Activated CD4-positive, CD25-positive, alpha-beta regulatory T cell treated with anti-CD3 and anti-CD28 coated beads, Interleukin-2, amount 50 U/mL, for 24 hours (primary cell): ENCODE measurements at places on chromosomes 4 and X.

DNA sequence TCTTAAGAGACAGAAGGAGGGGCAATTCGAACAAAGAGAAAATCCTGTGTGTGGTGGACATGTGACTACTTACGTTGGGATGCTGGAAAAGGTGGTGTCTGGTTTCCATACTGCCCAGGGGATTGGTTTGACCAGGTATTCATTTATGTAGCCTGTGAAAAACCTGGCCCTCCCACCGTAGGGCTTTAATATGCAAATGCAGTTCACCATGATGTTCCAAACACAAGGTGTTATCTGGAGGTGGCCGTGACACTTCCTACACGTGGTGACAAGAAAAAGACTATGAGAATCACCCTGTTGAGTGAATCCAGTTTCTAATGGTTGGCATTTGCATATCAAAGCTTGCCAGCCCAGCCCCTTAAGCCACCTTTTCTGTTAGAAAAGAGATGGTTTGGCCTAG lies 27.9 kb downstream of the UGT2B4 start:
- no peak for ATAC-seq

GRCh38 chr4:53365121-53365485 lies 758 bp downstream of the SCFD2 start:
- peak; percentile 9 for ATAC-seq

- no peak for ATAC-seq
Measured at GRCh38 chr4:47672696-47673095, 165.2 kb downstream of the CORIN start.

DNA sequence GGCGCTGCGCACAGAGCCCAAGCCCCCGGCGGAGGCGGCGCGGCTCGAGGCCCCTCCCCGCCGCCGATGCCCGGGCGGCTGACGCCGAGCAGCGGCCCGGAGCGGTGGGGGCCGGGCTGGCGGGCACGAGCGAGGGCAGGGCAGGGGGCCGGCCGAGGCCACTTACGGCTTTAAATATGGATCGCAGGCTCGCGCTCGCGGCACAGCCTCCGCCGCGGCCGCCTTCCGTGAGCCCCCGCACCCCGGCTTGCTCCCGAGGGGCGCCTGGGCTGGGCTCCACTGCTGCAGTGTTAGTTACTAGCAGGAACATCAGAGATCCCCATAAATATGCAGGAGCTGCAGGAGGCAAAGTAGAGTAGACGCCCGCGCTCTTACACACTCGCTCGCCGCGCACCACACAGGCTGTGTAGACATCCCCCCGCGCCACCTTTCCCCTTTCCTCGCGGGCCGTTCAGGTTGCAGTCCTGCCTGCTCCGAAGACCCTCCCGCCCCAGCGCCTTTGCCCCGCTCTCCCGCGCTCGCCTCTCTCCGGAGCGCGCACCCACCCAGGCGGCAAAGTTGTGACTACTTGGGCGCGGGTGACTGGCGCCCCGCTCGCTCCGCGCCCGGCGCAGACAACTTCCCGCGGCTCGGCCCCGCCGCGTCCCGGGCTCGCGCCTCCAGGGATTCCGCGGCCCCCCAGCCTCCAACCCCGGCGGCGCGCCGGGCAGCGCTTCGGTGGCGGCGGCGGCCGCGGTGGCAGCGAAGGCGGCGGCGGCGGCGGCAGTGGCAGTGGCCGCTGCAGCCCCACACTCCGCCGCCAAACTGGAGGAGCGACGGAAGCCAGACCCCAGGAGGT lies 152.0 kb upstream of the SLC4A4 start:
- peak; percentile 51 for ATAC-seq

DNA sequence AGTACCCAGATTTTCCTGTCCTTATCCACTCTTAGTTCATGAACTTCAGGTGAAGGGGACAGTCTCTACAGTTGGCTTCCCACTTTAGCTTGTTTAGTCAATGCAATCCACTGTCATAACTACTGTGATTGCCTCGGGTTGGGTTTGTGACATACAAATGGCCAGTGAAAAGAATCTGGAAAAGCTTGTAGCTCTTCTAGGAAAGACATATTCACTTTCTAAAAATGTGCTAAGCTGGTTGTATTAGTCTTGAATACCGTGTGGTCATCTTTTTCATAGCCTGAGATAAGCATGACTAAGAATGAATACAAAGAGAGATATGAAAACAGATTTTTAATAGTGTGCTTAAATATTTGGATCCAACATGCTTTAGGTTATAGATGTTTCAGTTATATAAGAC lies 1443.5 kb upstream of the IGFBP7 start:
- no peak for ATAC-seq

DNA sequence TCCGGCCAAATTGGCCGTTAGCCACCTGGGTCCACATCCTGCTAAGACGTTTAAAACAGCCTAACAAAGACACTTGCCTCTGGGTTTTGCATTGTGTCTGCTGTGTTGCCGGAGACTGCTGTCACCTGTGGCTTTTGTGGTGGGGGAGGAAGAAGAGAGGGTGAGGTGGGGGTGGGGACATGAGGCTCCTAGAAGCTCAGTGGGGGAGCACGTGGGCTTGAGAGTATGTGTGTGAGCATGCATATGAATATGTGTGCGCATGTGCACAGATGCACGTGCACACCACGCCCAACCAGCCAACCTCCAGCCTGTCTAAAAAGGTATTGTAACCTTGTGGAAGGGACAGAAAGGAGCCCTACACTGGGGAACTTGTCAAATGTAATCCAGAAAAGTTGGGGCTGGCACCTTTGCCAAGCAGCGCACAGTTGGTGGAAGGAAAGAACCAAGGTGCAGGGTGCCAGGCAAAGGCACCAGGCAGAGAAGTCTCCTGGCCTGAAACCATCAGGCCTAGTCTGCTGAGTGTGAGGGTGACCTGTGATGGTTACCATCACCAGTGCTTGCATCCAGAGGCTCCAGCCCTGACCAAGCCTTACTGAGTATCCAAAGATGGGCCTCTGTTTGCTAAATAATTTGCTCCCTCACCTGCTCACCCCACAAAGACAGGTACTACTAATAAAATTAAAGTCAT lies 10.1 kb upstream of the SASH3 start:
- peak; percentile 86 for ATAC-seq

DNA sequence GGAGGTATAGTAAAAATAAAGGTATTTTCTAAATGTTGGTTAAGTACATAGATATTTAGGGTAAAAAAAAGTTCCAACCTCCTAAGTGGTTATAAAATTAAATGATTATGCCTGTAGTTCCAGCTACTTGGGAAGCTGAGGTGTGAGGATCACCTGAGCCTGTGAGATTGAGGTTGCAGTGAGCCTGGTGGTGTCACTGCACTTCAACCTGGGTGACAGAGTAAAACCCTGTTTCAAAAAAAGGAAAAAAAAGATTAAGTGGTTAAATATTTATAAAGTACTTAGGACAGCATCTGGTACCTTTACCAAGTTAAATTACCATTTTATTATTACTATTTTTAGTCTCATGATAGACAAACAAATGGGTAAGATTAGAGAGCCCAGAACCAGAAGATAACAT lies 1801.0 kb downstream of the C4orf33 start:
- no peak for ATAC-seq

DNA sequence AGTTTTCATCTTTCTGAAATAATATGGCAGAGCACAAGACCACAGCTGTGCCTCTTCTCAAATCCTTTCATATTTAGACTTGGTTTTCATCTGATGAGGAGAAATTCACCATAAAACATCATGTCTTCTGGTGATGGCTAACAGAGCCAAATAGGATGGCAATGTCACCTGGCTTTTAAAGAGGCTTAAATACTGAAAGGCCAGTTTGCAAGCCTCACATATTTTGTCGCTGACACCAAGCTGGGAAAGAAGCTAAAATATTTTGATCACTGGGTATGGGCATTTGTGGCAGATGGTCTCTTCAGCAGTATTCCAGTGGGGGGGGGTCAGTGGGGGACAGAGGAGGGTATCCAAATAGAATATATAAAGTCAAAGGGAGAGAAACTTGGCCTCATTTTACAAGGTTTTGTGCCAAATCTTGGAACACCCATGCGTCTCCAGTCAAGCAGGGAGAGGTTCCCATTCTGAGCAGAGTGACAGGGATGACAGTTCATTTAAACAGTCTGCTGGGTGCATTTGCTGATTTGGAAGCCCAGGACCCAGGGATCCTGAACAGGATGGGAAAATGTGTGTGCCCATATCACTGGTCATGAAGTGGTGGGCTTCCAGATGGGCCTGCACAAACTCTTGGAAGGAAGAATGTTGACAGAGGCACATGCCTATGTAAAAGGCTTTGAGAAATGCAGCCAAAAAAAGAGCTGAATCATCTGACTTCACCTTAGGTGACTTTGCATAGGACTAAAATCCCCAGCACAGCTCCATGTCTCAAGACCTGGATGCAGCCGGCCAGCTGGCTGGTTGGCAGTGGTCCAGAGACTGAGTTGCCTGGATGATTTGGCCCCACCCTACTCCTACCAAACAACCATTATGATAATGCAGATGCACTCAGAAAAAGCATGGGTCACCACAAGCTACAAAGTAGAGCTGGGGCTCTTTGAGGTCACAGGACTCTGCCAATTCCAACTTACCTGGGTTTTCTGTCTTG lies 484.4 kb upstream of the NR3C2 start:
- ATAC-seq: no peak

DNA sequence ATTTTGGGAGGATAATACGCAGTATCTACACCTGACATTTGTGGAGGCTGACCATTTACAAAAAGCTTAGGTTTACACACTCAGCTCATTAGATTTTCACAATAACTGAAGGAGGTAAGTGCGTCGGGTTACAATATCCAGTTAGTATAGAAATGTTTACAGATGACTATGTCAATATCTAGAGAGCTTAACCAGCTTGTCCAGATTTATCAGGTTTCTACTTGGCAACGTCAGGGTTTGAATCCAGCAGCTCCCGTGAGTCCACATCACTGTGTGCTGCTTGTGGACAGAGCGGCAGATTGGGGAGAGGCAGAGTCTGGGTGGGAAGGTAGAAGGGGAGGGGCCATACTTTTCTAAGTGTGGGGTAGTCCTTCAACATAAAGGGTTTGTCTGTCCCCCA lies 28.3 kb downstream of the ARHGAP10 start:
- ATAC-seq: no peak

- ATAC-seq: no peak
Measured at GRCh38 chr4:156553659-156554058, 417.9 kb downstream of the PDGFC start.

DNA sequence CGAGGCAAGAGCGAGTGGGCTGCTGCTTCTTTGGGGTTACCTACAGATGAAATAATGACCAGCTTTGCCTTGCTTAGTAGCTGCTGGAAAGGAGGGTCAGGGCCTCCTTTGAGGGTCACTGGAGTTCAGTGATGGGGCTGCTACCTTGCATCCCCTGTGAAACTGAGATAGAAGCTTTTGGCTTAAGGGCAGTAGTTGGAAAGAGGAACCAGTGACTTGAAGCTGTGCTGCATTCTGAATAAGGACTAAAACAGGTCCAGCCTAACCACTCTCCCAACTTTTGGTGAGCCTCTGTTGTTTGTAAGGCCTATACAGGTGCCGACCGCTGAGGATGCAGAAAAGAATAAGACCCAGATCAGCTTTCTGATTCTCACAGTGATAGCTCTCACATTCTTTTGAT lies 41.2 kb downstream of the RASL11B start:
- ATAC-seq: no peak

DNA sequence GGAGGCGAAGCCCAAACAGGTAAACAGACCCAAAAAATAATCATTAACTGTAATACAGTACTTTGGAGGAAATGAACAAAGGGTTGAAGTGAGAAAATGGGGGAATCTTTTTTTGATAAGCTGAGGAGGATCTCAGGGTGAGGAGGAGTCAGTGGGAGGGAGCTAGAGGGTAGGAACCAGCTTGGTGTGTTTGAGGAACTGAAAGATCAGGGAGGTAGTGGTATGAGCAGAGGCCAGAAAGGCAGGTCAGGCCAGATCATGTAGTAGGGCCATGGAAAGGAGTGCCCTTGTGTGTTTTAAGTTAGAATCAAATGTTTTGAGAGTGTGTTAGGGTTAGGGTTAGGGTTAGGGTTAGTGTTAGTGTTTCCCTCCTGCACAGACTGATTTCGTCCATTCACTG lies 48.8 kb downstream of the PPP2R2C start:
- no peak for ATAC-seq

DNA sequence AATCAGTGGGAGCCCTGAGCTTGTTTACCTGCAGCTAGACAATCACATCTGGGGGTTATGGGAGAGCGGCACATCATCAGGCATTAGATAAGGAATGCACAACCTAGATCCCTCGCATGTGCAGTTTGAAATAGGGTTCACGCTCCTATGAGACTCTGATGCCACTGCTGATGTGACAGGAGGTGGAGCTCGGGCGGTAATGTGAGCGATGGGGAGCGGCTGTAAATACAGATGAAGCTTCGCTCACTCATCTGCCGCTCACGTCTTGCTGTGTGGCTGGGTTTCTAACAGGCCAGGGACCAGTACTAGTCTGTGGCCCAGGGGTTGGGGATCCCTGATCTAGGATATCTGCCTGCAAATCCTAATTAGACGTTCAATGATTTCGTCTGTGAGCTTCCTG lies 90.3 kb downstream of the CRMP1 start:
- ATAC-seq: no peak

DNA sequence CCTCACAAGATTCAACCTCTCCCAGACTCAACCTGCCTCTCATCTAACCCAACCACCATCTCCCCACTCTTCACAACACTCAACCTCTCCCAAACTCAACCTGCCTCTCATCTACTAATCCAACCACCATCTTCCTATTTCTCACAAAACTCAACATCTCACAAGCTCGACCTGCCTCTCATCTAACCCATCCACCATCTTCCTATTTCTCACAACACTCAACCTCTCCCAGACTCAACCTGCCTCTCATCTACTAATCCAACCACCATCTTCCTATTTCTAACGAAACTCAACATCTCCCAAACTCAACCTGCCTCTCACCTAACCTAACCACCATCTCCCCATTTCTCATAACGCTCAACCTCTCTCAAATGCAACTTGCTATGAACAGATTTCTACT lies 29.8 kb downstream of the FAT1 start:
- ATAC-seq: no peak

DNA sequence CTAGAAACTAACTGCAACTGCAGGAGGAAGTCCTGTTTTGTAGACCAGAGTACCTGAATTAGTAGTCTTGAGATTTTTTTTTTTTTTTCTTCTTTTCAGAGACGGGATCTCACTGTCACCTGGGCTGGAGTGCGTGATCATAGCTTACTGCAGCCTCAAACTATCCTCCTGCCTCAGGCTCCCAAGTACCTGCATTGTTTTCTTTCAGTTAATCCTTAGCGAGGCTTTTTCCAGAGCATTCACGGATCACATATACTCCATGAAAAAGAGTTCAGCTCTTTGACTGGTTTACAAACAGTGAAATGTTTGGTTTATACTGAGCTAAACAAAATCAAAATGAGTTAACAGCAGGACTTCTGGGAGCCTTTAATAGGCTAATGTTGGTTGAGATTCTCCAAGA lies 45.8 kb downstream of the KLHL15 start:
- ATAC-seq: no peak
